ENCODE measurements at places on chromosomes 3 and 15.

DNA sequence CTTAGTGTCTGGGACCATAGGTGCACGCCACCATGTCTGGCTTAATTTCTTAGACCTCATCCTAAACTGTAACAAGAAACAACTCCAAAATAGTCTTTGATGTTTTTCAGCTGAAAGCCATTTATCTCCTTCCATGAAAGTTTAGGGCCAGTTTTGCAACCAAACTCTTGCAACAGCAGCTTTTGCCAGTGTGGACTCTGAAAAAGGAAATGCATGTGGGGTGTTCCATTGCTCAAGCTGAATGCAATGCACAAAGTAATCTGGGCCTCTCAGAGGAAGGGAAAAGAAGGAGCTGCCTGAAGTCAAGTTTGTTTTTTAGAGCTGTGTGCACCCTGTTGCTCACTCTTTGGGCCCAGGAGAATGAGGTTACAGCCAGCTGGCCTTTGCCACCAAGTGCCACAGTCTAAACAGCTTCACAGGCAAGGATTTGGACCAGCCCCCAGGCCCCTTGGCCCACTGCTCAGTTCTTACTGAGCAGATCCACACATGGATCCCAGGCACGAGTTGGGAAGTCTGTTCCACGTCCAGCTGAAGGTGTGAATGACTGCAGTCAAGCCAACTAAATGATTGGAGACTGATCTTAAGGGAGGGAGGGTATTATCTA is 212.3 kb upstream of the LRRFIP2 start:
- DNase-seq: no peak

GRCh38 chr3:88988906-88989305 is 118.5 kb upstream of the EPHA3 start:
- DNase-seq: no peak

DNA sequence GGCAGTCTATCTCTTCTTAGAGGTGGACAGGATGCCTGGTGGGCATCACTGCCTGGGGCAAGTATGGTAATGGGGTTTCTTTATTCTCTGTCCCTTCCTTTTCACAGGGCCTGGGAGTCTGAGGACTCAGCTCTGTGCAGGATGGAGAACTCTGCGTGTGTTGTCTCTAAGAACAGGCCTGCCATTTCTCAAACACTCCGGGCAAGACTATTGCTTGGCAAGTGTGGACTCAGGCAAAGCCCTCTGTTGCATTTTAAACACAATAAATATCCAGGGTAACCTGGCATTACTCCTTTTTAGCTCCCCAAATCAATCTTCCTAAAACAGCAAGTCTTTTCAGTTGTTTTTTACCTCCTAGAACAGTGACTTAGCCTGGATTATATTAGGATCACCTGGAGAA is 185.1 kb upstream of the ROPN1 start:
- DNase-seq: no peak

DNA sequence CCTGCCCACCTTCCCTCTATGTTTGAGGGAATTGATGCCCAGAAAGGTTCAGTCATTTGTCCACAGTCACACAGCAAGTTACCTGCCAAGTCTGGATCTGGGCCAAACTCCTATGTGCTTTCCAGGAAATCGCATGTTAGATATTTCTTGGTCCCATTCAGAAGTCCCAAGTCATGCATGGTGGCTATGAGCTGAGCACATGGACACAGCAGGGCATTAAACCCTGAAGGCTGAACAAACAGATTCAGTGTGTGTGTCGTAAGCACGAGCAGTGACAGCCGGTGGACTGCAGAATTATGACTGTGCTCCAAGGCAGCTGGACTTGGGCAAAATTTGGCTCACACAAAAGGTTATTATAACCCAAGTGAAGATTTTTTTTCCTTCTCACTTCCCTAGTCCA is 11.4 kb upstream of the SLC6A6 start:
- no peak for DNase-seq

- no peak for DNase-seq
Observed at GRCh38 chr3:5197022-5197421, 9.5 kb downstream of the EDEM1 start.

DNA sequence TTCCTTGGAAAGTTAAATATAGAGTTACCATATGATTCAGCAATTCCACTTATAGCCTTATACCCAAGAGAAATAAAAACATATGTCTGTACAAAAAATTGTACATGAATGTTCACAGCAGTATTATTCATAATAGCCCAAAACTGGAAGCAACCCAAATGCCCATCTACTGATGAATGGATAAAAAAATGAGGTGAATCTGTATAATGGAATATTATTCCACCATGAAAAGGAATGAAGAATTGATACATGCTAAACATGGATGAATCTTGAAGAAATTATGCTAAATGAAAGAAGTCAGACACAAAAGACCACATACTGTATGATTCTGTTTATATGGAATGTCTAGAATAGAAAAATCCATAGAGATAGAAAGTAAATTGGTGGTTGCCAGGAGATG is 61.4 kb downstream of the TTC23 start:
- DNase-seq: no peak

DNA sequence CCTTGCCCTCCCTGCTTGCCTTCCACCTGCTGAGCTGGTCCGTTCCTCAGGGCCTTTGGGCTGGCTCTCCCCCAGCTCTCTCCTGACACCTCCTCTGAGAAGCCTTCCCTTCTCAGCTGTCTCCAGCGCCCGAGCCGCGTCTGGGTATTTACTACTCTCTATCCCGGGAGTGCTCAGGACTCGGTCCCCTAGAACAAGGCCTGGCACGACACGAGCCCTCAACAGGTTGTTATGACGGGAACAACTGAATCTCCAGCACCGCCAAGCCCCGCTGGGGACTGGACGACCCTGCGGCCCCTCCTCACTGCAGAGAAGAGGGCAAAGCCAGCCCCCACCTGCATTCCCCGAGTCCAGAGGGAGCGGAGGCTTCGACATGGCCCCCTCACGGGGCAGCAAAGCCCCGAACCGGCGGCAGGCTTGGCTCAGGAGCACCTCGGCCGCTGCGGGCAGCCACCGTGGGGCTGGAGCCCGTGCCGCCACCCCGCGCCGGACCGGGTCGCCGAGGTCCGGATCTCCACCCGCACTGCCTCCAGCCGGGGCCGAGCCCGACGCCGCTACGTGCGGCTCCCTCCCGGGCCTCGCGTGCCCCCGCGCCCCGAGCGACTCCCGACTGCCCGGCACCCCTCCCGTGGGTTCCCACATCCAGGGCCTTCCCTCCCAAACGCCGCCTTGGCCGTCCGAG is 792 bp downstream of the TPRA1 start:
- no peak for DNase-seq

- no peak for DNase-seq
Observed at GRCh38 chr3:52623234-52623792, 62.4 kb downstream of the PBRM1 start.

DNA sequence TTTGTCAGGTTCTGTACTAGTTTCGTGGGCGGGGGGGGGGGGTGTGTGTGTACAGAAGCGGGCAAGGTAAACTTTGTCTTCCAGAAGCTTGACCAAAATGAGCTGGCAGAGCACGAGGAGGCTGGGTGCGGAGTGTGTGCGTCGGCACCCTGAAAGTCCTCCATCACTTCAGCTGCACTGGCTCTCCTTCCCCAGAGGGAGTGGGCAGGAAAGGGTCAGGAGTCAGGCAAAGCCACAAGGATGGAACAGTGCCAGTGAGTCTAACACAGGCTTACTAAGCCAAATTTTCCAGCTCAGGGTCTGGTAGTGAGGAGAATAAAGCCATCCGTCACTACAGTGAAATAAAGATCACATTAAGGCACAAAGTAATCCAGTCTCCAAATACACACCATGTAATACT is 11.9 kb upstream of the SH3GL3 start:
- DNase-seq: no peak

- DNase-seq: no peak
Observed at GRCh38 chr3:58528629-58529028, 8.4 kb downstream of the ACOX2 start.

DNA sequence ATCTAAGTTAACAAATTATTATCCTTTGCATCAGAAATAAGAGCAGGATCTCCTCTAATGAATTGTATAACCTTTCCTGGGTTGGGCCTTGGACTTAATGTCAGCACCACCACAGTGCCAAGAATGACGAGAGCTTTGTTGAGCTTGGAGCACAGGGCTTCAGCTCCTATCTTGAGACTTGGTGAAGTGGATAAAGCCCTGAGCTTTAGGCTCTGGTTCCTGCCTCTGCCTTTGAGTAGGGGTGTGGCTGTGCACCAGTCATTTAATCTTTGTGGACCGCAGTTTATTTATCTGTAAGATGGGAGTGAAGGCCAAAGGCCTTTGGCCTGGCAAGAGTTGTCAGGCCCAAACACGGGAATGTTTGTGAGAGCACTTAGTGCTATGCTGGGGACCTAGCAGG is 162.2 kb downstream of the VGLL4 start:
- no peak for DNase-seq

GRCh38 chr3:142663865-142664264 is 60.0 kb upstream of the TRPC1 start:
- DNase-seq: no peak

DNA sequence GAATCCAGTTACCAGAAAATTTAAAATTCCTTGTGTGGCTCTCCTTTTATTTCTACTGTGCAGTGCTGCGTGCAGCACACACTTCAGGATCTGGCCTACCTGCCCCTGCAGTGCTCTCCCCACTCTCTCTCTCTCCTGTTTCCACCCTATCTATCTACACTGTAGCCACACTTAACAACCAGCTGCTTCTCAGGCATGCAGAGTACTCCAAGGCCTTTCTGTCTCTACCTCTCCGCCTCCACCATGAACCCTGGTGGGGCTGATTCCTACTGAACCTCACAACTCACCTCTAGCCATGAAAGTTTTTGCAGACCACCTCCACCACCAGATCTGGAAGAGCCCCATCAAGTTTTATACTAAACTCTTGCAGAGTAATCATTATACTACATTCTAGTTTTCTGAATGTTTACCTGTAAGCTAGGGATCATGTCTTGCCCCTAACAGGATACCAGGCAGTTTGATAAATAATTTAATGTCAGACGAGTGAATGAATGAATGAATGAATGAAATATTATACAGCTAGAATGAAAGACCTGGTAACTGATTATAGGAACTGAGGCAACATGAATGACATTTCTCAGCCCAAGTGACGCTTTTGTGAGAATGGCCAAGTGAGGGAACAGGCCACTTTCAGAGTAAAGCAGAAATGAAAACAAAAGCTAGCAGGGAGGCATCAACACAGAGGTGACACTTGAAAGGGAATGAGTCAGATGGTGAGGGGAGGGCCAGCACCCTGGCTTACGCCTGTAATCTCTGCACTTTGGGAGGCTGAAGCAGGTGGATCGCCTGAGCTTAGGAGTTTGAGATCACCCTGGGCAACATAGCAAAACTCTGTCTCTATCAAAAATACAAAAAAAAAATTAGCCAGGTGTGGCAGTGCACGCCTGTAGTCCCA is 363.5 kb downstream of the FOXP1 start:
- no peak for DNase-seq

- no peak for DNase-seq
Observed at GRCh38 chr15:99155961-99156443, 51.1 kb downstream of the SYNM start.

GRCh38 chr15:40084650-40085049 is 24.0 kb downstream of the BMF start:
- no peak for DNase-seq

DNA sequence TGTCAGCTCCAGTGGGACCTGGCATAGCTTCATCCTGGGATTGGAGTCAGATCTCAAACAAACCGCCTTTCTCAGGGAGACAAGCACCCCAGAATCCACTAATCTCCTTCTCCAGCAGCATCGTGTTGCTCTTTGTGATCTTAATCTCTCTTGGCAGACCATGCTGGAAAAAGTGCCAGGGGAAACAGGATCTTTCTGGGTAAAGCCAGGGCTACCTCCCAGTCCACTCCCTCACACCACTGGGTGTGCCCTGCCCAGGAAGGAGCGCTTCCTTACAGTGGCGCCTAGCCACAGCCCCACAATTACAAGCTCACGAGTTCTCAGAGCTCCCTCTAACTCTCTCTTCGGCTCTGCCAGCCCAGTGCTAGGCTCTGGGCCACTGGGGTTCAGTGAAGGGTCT is 32.2 kb downstream of the RPLP1 start:
- DNase-seq: no peak

GRCh38 chr3:139105154-139105702 is 60.5 kb upstream of the PRR23C start:
- DNase-seq: no peak

GRCh38 chr3:127457094-127457475 is 133.4 kb downstream of the TPRA1 start:
- no peak for DNase-seq

GRCh38 chr3:141407047-141407446 is 38.7 kb downstream of the ZBTB38 start:
- DNase-seq: no peak

GRCh38 chr15:66845266-66845785 is 143.3 kb downstream of the SMAD6 start:
- no peak for DNase-seq

DNA sequence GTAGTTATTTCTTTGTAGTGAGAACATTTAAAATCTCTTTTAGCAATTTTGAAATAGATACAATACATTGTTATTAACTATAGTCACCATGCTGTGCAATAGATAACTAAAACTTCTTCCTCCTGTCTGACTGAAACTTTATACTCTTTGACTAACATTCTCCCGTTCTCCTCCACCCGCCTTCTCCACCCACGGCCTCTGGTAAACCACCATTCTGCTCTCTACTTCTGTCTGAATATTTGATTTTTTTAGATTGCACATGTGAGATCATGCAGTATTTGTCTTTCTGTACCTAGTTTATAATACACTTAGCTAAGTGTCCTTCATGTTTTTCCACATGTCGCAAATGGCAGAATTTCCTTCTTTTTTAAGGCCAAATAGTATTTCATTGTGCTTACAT is 72.8 kb upstream of the RBM5 start:
- no peak for DNase-seq

DNA sequence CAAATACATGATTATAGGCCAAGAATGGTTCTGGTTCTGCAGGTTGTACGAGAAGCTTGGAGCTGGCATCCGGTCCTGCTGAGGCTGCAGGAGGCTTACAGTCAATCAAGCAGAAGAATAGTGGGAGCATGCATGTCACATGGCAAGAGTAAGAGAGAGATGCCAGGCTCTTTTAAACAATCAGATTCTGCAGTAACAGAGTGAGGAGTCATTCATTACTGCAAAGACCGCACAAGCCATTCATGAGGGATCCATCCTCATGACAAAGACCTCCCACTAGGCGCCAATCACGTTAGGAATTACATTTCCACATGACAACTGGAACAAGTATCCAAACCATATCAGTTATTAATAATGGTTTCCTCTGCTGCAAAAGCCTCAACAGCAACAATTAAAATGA is 536.8 kb downstream of the CADM2 start:
- DNase-seq: no peak

GRCh38 chr3:39434574-39434973 is 28.1 kb downstream of the RPSA start:
- DNase-seq: no peak

GRCh38 chr15:63610209-63610841 is 13.1 kb downstream of the FBXL22 start:
- DNase-seq: peak; percentile 43

GRCh38 chr3:179355996-179356395 is 8.5 kb downstream of the MFN1 start:
- DNase-seq: no peak

DNA sequence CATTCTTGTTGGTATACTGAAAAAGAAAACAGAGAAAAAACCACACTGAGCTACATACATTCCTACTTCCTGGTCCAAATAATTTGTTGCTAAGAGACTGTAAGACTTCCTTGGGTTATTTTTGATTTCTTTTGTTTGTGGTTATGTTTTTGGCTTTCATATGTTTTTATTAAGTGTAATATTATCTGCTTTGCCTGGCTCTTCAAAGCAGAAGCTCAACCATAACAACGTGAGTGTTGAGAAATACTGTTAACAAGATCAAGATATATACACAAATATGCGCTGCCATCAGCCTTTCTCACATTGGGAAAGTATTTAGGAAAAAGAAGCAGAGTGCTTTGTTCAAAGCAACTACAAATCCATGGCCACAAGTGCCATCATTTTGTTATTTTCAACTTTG is 556.2 kb upstream of the CBLB start:
- DNase-seq: no peak

All from stimulated activated CD4-positive, alpha-beta T cell treated with anti-CD3 and anti-CD28 coated beads, Interleukin-15, amount 100 ng/mL, for 1 hour (primary cell).